ENCODE measurements at places on chromosomes 2 and 18.

GRCh38 chr2:187475499-187476248 is 27.6 kb upstream of the CALCRL start:
- no peak for DNase-seq

DNA sequence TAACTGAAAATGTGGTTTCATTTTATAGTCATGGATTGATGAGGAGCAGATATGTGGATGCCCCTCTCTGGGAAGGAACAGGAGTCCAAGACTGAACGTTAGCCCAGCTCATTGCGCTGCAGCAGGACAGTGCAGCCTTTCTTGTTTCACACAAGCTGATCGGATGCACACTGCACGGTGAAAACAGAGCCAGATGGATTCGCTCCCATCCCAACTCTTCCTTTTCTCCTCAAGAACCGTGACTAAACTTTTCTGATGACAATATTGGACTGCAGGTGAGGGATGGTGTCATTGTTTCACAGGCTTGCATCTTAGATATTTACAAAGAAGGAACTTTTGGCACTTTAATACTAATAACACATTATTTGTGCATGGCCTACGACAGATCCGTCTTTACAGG is 33.8 kb upstream of the COPS8 start:
- DNase-seq, result no peak

- DNase-seq, result no peak
Measured at GRCh38 chr2:226030788-226031646, 631.5 kb downstream of the NYAP2 start.

- DNase-seq, result no peak
Measured at GRCh38 chr2:38440655-38441054, 63.6 kb upstream of the ATL2 start.

DNA sequence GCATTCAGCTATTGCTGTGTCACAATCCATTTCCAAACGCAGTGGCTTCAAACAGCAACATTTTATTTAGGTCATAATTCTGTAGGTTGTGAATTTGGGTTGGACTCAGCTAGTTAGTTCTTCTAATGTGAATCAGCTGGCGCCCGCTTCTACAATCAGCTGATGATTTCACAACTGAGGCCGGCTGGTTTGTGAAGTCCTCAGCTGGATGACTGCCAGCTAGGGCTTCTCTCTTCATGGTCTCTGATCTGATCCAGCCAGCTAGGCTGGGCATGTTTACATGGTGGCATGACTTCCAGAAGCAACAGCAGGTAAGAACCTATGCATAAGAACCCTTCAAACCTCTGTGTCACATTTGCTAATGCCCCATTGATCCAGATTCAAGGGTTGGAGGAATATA is 172.0 kb downstream of the SLC4A10 start:
- DNase-seq, result no peak

GRCh38 chr2:134276381-134277172 is 22.7 kb downstream of the MGAT5 start:
- DNase-seq, result no peak

DNA sequence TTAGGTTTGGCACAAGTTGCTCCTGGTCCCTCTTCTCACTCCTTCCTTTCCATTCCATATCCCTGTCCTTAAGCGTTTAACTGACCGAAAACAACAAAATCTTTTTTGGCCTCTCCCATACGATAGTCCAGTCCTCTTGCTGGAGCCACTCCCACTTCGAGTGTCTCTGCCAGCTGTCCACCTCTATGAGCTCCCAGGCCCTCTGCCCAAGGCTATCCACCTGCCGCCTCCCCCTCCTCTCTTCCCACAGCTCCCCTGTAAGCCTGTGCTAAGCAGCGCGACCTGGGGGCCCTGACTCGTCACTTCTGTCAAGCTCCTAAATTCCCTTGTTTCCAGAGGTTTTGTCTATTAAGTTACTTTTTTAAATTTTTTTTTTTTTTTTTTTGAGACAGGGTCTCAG is 47.0 kb upstream of the FOSL2 start:
- DNase-seq, result no peak

DNA sequence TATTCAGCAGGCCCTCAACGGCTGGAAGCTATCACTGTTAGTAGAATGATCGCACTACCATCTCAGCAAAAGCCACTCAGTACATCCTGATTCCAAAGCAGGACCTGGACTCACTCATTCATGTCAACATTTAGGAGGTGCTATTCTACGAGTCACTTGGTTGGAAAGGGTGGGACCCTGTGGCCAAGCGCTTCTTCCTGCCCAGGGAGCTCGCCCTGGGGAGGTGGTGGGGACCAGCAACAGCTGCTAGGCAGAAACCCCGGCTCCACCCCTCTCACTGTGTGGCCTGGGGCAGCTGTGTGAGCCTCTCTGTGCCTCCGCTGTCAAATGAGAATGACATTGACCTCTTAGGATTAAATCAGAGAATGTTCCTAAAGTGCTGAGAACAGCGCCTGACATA is 231.4 kb downstream of the EIPR1 start:
- no peak for DNase-seq

GRCh38 chr2:197356136-197356535 is 45.6 kb upstream of the ANKRD44 start:
- no peak for DNase-seq
